ENCODE measurements at places on chromosomes 1 and 21.

- DNase-seq: no peak
Measured at GRCh38 chr21:34337741-34338140, 26.1 kb upstream of the KCNE2 start.

DNA sequence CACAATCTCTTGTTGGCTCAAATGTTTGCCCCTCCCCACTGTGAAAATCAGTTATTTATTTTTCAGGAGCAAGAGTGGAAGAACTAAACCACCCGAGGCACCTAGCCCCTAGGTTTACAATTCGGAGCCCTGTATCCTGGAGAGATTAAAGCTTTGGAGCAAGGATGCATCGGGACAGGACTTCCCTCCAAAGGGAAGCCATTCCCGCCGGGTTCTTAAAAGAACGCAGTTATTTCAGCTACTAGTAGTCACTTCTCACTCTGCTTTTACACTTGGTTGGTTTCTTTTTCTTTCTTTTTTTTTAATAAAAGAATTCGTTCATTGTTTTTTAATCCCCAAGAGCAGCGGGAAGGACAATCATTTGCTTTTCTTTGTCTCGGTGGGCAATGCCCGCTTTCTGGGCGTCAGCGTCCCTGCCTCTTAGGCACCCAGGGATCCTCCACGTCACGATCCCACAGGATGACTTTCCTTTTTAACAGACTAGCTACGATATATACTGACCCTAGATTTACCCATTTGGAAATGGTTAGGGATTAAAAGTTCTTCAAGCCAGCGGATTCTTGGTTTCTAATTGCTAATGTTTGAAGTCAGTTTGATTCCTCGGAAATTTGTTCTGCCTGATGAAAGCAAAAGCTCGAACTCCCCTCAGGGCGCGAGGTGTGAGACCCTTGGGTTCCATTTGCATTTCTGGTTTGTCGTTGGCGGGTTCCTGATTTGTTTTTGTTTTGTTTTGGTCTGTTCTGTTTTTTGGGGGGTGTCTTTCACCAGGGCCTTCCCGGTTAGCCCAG lies 9.0 kb downstream of the TBX15 start:
- DNase-seq: no peak

DNA sequence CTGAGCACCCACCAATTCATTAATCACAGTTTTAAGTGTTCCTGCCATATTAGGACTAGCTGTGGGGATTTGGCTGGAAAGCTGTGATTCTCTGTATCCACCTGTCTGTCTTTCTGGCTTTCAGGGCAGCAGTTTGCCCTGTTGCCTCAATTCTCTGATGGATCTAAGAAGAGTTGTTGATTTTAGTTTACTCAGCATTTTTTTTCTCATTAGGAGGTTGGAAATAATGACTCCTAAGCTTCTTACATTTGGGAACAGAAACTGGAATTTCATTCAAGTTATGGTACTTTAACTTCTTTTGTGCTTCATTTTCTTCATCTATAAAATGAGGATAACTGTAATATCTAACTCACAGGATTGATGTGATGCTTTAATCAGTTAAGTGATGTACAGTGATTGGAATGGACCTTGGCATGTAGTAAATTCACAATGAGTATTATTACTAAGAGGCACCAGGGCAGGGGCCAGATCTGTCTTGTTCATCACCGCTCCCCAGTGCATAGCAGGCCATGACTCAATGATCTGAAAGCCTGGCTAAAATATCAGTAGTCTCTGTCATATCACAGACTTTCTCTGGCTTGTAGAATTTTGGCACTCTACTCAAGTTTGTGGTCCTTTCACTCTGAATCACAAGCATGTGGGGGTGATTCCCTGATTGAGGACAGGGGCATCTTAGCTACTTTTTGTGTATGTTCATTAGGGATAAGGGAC lies 51.4 kb upstream of the GREM2 start:
- DNase-seq: no peak

DNA sequence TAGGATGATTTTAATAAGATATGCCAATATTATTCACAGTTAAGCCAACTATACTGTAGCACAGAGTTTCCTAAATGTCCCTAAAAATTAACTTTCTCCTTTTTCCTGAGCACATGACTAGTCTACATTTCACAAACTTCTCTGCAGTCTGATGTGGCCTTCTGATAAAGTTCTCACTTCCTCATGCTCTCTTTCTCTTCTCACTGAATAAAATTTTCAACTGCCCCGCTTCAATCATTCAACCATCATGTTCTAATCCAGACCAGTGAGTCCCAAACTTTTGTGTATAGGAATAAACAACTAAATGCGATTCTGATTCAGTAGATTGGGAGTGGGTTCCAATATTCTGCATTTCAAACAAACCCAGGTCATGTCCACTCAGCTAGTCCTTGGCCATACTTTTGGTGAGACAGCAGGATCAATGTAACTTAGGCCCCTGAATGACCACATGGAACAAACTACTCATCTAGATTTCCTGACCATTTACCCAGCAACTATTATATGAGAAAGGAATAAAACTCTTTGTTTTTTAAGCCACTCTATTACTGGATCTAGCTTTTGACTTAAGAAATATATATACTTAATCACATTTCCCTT lies 20.1 kb downstream of the TUT4 start:
- no peak for DNase-seq

- DNase-seq: no peak
Measured at GRCh38 chr1:221336126-221336525, 405.8 kb downstream of the DUSP10 start.

DNA sequence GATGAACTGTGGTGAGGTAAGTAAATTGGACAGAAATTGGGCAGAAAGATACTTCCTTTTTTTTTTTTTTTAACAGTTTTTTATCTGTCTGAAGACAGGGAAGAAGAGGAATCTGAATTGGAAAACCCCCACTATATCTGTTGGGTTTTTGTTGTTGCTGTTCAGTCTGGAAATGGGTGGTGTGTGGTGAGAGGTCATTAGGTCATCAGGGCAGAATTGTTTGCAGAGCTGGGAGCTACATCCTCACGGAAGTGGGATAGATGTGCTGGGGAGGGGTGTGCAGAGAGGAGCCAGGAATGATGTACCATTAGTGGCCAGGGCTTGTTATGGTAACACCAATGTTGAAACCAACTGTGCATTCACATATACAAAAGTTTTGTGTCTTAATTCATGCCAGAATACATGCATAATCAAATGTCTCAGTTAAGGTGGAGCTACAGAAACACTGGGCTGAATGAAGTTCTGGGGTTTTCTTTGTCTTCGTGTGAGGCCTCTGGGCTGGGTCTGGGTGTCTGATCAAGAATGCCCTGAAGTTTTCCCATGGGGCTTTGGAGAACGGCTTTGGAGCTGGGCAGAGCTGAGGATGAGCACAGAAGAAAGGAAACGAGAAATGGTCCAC lies 12.4 kb downstream of the USP25 start:
- DNase-seq: no peak

DNA sequence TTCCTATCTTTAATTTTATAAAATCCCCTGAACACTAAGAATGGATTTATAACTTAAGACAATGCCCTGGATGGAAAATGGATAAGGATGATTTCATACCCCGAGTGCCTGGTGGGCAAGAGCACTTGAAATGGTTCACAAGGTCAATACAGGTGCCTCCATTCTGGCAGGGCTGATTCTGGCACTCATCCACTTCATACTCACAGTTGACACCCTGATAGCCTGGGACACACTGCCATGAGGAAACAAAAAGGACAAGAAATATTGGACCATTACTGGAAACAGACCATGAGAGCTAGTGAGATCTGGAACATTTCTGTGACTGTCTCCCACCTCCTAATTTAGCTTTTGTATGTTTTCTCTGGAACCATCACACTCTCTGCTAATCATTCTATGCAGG lies 39.1 kb upstream of the ADAM30 start:
- no peak for DNase-seq

- no peak for DNase-seq
Measured at GRCh38 chr1:12353981-12354380, 124.2 kb downstream of the VPS13D start.

DNA sequence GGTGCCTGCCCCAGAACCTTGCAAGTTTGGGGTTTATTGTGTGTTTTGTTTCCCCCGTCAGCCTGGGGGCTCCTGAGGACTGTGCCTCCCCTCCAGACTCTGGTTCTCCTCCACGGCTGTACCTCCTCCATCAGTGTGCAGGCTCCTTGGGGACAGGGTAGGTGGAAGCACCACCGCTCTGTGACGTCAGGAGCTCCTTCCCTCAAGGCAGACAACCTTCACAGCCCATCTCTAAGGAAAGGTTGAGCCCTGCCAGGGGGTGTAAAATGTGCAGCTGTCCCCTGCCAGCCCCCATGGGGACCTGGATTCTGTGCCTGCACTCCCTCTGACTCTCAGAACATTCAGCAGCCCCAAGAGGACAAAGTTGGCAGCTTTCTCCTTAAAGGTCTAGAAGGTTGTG lies 465 bp upstream of the HSPB7 start:
- DNase-seq: no peak

DNA sequence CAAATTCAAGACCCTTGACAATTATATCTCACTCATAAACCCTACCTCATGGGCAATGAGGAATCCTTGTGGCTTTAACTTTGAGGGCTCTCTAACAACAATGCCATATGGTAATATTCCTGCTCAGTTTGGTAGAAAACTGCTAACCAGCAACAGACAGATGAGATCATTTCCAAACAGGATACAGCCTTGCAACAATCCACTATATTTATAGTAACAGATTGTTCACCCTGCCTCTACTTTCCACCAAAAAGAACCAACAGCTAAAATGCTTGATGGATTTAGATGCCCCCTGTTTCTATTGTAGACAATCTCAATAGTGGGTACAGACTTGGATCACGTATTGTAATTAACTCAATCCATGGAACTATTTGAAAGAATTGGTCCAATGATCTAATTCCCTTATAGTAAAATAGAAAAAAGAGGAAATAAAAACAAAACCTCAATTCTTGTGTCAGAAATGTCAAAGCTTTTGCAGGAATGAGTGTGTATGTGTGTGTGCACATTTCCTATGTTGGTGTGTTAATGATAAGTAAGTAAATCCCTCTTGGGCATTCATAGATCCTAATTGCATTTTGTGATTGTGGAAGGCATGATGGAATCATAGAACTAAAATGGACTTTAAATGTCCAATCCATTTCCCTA lies 100.0 kb upstream of the EDEM3 start:
- DNase-seq: no peak

DNA sequence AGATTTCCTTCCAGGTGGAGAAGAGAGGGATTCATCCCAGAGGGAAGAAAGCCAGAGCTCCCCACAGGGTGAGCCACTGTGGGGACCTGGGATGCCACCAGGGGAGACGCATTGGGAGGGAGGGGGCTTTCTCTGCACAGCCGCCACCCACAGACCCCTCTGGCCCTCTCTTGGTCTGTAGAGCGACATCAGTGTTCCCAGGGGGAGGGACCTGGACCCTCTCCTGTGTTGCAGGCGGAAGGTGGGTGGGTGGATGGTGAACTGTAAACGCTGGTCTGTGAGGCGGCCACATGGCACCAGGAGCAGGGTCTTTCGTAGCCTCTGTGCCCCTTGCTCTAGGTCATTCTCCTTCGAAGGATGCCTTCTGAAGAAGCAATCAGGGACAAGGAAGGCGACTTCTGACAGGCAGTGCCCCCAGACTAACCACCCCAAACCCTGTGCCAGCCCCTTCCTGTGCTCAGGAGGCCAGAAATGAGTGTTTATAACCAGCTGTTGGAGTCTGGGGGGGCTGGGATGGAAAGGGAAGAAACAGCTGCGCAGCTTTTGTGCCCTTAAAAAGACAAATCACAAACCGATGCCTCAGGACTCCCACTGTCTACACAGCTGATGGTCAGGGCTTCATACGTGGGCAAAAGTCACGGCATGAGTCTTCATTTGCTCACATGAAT lies 121.4 kb upstream of the ZBTB40 start:
- DNase-seq: no peak

GRCh38 chr1:74357756-74358155 lies 122.6 kb downstream of the TNNI3K start:
- DNase-seq: no peak

- DNase-seq: no peak
Measured at GRCh38 chr21:42844411-42845113, 34.8 kb downstream of the WDR4 start.

DNA sequence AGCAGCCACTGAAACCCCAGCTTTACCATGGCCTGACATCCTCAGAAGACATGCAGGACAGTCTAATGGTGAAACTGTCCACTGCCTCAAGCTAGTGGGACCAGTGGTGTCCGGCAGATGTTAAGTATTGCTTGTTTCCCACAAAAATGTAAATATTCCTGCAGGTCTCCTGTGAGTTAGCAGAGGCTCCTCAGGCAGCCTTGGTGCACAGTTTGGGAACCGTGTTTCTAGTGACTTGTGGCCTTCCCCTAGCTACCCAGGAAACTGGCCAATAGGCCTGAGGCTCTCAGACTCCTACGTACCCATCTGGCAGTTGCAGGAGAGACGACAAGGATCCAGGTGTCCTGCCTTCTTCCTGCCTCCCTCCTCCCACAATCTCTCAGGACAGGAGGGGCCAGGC lies 142.4 kb downstream of the CAMTA1 start:
- no peak for DNase-seq

GRCh38 chr1:153402226-153402625 lies 11.4 kb upstream of the S100A8 start:
- DNase-seq: no peak

DNA sequence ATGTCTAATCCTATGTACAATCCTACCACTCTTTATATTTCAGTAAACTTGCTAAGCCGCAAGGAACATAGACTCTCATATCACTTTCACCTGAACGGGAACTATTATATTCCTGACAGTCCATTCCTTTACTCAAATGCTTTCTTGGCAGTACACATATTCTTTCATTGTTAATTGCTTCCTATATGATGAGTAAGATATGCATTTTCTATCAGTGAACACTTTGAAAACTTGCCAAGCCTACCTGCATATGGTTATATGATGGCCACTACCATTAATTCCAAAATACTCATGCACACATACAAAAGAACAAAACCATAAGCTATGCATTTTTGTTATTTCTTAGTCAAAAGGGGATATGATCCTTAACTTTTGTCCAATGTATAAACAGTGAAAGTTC lies 341.5 kb downstream of the VAV3 start:
- no peak for DNase-seq

GRCh38 chr1:107727866-107728265 lies 237.1 kb downstream of the VAV3 start:
- DNase-seq: no peak

- no peak for DNase-seq
Measured at GRCh38 chr1:184965944-184966860, 8.1 kb downstream of the NIBAN1 start.

- no peak for DNase-seq
Measured at GRCh38 chr1:157335056-157335455, 196.9 kb upstream of the ETV3 start.

DNA sequence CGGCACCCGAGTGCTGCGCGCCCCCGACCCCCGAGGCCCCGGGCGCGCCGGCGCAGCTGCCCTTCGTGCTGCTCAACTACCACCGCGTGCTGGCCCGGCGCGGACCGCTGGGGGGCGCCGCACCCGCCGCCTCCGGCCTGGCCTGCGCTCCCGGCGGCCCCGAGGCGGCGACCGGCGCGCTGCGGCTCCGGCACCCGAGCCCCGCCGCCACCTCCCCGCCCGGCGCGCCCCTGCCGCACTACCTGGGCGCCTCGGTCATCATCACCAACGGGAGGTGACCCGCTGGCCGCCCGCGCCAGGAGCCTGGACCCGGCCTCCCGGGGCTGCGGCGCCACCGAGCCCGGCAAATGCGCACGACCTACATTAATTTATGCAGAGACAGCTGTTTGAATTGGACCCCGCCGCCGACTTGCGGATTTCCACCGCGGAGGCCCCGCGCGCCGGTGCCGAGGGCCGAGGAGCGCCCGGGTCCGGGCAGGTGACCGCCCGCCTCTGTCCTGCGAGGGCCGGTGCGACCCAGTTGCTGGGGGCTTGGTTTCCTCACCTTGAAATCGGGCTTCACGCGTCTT lies 49.0 kb downstream of the SIM2 start:
- DNase-seq: peak; percentile 50
